HuH-7 (cell line): ENCODE measurements at places on chromosomes 13 and 19.

DNA sequence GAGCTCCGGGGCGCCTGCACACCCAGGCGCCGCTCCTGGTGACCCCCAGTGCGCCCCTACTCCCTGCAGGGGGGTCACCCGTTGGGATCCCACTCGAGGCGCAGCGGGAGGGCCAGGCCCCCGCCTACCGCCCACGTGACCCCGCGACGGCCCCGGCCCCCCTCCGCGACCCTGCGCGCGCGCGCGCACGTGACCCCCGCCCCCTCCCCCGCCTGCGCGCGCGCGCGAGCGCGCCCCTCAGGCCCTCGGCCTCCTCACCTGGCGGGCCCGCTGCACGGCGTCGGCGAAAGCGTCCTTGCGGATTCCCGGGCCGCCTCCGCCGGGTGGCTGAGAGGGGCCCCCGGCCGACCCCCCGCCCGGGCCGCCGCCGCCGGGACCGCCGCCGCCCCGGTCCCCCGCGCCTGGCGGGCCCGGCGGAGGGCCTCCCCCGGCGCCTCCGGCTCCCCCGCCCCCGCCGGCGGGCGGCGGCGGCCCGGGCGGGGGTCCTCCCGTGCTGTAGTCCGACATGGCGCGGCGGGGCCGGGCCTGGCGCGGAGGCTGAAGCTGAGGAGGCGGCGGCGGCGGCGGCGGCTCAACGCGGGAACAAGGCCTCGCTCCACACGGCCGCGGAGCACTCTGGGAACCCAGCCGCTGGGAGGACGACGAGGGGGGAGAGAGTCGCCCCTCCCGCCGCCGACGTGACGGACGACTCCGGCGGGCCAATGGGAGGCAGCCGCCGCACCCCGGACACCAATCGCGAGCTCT, at the start of gene KHSRP:
Gene KHSRP, minus strand, starts transcription at position 617 of the 744 bp plus-strand sequence. Its CDS starts 110 bp downstream, at position 507.
- no peak for DNase-seq

- DNase-seq, result no peak
Observed at GRCh38 chr13:60351326-60351725, 45.7 kb upstream of the TDRD3 start.

- no peak for DNase-seq
Observed at GRCh38 chr19:10374931-10375330, 5.4 kb downstream of the TYK2 start.

- no peak for DNase-seq
Observed at GRCh38 chr13:76803831-76804230, 82.4 kb downstream of the KCTD12 start.

- DNase-seq, result no peak
Observed at GRCh38 chr13:71255633-71256032, 611.4 kb downstream of the DACH1 start.

- DNase-seq, result no peak
Observed at GRCh38 chr13:43270130-43270830, 246.9 kb downstream of the DNAJC15 start.

DNA sequence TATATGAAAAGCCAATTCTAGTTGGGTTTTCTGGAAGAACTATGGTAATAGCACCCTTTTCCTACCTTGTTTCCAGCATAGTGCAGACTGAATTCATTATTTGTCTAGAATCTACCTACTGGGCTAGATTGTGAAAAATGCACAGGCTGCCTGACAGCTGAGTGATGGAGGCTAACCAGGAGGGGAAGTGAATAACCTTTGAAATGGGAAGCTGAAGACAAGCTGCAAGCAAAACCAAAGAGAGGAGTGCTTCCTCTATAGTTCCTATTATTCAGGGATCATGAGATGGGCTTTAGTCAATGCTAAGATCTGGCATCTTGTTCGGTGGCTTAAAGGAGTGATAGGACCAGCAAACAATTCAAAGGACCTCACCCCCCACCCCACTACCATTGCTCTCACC, 26.9 kb downstream of the MZT1 start:
- no peak for DNase-seq

GRCh38 chr13:39641645-39642044, 13.8 kb upstream of the COG6 start:
- DNase-seq, result no peak

- DNase-seq, result no peak
Observed at GRCh38 chr13:39665763-39666162, 10.3 kb downstream of the COG6 start.

- no peak for DNase-seq
Observed at GRCh38 chr19:43501661-43502418, 2.7 kb downstream of the PHLDB3 start.

- DNase-seq, result no peak
Observed at GRCh38 chr13:99203601-99204579, 3.2 kb downstream of the UBAC2 start.

GRCh38 chr19:30942636-30943035, 406.6 kb downstream of the TSHZ3 start:
- DNase-seq, result no peak

GRCh38 chr19:32637480-32637879, 37.5 kb downstream of the ANKRD27 start:
- no peak for DNase-seq

GRCh38 chr19:52191389-52191788, 1.5 kb downstream of the PPP2R1A start:
- DNase-seq, result no peak

GRCh38 chr19:35828692-35829301, 16.2 kb upstream of the PRODH2 start:
- DNase-seq, result peak; percentile 84

- DNase-seq, result no peak
Observed at GRCh38 chr13:21426238-21426637, 32.9 kb downstream of the ZDHHC20 start.

GRCh38 chr13:32105653-32106313, 74.2 kb downstream of the FRY start:
- DNase-seq, result no peak

DNA sequence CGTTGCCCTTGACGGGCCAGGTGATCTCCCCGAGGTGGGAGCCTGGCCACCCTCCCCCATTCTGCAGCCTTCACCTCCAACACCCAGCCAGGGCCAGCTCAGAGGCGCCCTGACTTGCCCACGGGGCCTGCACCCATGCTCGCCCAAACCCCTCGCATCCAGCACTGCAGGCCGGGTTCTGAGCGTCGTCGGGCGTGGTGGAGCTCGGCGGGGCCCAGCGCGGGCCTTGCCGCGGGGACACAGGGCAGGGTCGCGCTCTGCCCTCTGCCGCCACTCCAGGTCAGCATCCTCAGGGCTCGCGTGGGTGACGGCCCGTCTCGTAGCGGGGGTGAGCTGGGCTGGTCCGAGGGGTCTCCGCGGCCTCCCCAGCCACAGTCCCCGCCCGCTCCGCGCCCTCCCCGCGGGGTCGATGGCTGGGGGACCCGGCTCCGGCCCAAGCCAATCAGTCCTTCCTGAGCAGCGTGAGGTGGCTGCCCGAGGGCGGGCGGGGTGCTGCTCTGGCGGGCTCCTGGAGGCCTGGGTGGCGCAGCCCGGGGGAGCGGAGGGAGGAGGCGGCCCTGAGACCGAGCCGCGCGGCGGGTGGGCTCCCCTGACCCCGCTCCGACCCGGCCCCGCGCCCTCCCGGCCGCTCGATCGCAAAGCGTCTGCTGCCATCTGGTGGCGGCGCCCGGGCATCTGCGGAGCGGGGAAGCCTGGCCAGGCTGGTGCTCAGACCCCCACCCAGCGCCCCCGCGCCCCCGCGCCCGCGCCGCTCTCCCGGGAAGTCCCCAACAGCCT, 61.4 kb downstream of the CCNE1 start:
- peak; percentile 80 for DNase-seq

- no peak for DNase-seq
Observed at GRCh38 chr13:97492257-97492656, 58.3 kb downstream of the RAP2A start.

DNA sequence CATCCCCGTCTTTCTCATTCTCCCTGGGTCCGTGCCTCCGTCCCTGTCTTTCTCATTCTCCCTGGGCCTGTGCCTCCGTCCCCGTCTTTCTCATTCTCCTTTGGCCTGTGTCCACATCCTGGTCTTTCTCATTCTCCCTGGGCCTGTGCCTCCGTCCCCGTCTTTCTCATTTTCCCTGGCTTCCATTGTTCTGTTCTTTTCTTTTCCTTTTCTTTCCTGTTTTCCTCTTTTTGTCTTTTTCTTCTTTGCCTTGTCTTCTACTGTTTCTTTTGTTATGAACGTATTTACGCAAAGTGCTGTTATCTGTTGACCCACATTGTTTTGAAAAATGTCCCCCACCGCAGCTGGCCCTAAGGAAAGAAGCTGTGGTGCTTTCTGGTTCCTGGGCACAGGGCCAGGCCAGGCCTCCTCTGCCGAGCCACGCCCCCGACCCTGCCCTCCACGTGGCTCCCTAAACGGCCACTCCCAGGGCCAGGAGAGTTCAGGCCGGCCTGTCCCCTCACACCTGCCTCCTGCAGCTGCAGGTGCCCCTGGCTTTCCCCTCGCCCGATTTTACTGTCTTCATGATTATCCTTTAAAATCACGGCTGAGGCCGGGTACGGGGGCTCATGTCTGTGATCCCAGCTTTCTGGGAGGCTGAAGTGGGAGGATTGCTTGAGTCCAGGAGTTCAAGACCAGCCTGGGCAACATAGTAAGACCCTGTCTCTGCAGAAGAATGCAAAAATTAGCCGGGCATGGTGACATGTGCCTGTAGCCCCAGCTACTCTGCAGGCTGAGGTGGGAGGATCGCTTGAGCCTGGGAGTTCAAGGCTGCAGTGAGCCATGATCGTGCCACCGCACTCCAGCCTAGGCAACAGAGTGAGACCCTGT, 14.0 kb upstream of the TMPRSS9 start:
- DNase-seq, result no peak

DNA sequence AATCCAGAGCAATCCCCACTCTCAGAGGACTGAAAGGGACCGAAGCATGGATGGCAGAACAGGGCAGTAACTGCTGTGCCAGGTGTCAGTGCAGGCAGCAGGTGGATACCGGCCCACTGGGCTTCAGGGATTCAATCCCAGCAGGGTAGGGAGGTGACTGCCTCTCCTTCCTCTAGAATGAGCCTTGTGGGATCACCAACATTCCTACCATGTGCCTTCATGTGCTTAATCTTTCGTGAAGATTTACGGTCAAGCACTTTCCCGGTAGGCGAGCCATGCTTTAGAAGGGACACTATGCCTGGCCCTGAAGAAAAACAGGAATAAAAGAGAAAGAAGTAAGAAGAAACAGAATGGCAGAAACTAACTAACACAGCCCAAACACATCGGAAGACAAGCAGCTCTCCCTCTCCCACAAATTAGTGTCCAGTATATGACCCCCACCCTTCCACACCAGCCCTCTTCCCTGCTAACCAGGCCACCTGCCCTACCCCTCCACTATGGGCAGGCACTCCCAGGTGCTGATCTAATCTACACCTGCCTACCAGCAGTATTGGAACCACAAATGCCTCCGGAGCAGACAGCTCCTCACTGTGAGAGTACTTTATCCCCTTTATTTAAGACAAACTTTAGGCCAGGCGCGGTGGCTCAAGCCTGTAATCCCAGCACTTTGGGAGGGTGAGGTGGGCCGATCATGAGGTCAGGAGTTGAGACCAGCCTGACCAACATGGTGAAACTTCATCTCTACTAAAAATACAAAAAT, 162.5 kb downstream of the NUFIP1 start:
- no peak for DNase-seq

DNA sequence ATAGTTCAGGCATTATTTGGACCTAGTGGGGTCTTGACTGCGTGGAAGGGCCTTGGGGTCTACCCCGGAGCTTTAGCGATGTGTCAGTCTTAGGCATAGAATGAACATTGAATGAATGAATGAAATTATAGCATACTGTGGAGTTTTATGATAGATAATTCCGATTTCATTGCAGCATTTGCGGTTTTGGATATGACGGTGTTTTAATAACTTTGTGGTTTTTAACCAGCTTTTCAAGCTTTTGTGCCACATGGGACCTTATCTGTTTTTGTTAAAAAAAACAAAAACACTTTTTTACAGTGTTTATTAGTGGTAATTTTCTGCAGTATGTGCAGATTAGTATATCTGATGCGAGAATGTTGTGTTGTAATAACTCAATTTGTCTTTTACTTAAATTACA, 696 bp downstream of the NUP58 start:
- DNase-seq, result no peak

DNA sequence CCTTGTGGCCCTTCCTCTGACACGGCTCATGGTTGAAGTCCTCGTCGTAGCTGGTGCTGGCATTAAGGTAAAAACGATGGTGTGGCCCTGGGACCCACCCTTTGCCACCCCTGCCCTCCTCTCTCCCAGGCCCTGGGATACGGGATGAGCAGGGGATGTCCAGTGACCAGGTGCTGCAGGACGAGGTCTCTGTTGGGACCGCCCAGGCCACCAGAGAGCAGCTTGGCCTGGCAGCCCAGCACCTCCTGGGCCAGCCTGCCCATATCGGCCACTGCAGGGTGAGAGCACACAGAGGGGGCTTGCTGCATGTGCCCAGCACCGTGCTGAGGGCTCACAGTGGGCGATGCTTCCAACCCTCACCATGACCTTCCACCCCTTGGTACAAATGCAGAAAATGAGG, 6.4 kb downstream of the ACTMAP start:
- no peak for DNase-seq

DNA sequence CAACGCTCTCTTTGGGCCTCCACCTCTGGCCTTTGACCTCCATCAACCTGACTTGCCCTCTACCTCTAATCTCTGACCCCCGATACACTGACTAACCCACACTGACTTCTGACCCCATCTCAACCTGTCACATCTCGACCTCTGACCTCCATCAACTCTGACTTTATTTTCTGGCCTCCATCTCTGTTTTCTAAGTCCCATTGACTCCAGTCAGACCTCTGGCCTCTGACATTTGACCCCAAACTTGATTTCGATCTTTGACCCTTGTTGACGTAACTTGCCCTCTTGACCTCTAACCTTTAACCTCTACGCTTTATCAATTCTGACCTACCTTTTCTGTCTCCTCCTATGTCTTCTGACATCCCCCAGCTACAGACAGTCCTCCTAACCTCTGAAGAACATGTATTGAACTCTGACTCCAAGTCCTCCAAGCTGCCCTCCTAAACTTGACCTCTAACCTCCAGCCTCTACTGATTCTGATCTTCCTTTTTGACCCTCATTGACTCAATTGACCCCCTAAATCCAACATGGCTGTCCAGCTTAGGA, 780 bp downstream of the ACP4 start:
- DNase-seq, result no peak

DNA sequence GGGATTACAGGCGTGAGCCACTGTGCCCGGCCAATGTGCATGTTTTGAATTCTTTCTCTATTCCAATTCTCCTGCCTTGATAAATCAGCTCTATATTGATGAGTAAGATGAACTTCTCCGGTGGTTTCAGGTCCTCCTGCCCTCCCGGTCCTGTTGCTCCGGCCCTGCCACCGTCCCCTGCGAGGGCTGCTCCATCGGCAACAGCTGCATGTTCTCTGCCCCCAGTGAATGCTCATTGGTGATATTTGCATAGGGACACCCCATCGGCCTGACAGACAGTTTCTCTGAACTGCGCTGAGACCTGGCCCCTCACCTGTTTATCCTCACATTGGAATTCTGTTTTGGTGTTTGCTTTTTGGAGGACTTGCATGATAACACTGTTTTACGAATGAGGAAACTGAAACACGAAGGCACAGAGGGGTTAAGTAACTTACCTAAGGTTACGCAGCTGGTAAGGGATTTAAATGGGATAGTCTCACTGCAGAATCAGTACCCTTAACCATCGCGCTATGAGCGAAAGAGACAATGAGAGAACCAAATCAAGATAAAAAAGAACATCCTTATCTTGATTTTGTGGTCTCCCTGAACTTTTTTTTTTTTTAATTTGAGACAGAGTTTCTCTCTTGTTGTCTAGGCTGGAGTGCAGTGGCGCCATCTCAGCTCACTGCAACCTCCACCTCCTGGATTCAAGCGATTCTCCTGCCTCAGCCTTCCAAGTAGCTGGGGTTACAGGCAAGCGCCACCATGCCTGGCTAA, 32.2 kb downstream of the ZNF557 start:
- peak; percentile 38 for DNase-seq

- DNase-seq, result no peak
Observed at GRCh38 chr19:1211494-1212234, 6.1 kb downstream of the STK11 start.
